ENCODE measurements at places on chromosomes 16 and 17.

GRCh38 chr17:43877031-43877430, 30.1 kb downstream of the CD300LG start:
- no peak for DNase-seq

- DNase-seq, result no peak
Measured at GRCh38 chr17:49916854-49917515, 52.0 kb upstream of the DLX4 start.

DNA sequence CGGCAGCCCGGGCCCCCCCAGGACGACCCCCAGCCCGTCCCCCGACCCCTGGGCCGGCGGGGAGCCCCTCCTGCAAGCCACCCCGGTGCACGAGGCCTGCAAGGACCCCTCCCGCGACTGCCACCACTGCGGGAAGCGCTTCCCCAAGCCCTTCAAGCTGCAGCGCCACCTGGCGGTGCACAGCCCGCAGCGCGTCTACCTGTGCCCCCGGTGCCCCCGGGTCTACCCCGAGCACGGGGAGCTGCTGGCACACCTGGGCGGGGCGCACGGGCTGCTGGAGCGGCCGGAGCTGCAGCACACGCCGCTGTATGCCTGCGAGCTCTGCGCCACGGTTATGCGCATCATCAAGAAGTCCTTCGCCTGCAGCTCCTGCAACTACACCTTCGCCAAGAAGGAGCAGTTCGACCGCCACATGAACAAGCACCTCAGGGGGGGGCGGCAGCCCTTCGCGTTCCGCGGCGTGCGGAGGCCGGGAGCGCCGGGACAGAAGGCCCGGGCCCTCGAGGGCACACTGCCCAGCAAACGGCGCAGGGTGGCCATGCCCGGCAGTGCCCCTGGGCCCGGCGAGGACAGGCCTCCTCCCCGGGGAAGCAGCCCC, 15.6 kb upstream of the ZFPM1 start:
- DNase-seq, result peak; percentile 61

DNA sequence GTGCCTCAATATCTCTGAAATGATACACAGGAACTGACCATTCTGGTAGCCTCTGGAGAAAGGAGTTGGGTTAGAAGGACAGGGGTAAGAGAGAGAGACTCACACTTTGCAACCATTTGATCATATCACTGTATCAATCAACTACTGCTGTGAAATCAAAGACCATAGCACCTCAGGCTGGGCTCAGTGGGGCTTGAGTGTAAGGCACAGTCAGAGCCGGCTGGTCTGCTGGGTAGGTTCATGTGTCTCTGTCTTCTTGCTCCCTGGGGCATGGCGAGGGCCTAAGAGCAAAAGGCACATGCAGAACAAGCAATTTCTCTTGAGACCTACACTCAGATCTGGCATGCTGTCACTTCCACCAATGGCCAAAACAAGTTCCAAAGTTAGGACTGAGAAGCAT, 46.7 kb upstream of the C16orf82 start:
- no peak for DNase-seq

DNA sequence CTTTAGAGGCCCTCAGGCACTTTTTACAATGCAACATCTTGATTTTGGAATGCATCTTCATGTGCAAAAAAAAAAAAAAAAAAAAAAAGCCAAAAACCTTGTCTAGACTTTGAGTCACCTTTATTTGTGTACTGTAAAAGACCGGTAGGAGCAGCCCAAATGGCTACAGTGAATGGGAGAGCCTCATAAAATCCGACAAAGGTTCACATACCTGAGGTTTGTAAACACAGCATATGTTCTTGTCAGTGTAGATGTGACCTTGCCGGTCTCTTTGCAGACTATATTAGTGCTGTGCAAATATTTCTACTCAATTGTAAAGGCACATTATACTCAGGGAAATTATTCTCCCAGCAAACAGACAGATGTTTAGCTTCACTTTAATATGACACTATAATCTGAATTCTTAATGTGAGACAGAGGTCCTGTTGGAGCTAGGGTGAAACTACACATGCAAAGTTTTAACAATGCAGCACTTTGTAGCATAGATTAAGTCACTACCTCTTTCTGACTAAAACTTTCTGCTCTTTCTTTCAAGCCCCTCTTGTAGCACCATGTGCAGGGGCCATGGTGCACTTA, 211.3 kb downstream of the CA10 start:
- no peak for DNase-seq

GRCh38 chr16:71648921-71649320, 22.9 kb downstream of the MARVELD3 start:
- DNase-seq, result no peak

- no peak for DNase-seq
Measured at GRCh38 chr17:81517339-81518112, 4.9 kb upstream of the ACTG1 start.

DNA sequence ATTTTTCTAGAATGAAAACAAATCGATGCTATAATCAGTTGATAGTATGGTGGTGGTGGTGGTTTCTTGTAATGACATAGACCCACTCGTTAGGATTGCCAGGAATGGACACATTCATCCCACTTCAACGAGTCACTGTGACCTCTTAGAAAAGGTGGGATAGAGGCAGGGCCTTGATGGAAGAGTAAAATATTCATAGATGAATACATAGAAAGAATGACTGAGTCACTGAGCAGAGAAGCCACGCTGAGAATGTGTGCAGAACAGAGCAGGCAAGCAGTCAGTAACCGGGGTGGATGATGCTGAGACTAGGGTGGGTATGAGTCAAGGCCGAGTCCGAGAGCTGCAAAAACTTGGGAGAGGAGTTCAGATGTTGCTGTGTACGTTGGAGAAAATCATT, 129.9 kb downstream of the PITPNC1 start:
- DNase-seq, result no peak

DNA sequence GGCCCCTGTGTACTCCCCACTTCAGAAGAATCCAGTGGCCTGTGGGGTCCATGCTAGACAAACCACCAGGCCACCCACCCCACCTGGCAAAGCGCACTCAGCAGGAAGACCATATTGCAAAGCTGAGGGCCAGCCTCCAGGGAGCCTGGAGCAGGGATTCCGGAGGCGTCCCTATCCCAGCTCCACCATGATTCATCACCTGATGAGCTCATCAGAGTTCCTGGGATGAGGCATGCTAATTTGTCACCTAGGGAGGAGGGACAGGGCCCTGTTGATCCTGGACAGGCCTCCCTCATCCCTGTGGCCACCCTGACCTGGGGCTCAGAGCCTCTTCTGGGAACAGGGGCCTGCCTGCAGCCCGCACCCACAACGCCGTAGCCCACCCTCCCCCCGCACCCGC, 131.6 kb upstream of the PLCG2 start:
- no peak for DNase-seq

GRCh38 chr16:80704751-80705505, 99.5 kb downstream of the CDYL2 start:
- DNase-seq, result no peak

DNA sequence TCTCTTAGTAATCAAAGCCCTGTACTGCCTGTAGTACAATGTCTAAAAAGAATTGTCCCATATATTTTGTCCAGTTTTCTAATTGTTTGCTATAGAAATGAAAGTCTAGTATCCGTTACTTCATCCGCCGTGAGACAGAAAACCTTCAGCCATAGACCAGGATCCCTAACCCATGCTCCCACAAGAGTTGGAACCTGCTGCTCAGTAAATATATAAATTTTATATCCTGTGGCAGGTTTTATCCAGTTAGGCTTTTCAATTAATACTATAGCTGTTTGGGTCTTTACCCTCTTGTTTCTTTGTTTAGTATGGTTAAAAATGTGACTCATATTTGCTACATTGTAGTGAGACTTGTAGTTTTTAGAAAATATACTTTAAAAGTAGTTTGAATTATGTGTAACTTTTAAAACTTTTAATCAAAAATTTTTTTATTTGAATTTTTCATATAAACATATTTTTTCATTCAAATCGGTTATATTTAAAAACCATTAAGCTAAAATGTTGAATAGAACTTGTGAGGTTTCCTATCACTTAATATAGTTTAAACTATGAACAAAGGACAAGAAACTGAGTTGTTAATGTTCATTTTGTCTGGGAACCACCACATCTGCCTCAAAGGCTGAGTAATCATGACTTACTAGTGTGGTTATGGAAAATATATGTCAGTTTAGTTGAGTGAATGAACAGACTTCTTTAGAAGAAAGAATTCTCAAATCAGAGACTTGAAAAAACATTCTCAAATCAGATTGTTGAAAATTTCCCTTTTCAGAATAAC, 54.8 kb downstream of the VMP1 start:
- DNase-seq, result no peak

DNA sequence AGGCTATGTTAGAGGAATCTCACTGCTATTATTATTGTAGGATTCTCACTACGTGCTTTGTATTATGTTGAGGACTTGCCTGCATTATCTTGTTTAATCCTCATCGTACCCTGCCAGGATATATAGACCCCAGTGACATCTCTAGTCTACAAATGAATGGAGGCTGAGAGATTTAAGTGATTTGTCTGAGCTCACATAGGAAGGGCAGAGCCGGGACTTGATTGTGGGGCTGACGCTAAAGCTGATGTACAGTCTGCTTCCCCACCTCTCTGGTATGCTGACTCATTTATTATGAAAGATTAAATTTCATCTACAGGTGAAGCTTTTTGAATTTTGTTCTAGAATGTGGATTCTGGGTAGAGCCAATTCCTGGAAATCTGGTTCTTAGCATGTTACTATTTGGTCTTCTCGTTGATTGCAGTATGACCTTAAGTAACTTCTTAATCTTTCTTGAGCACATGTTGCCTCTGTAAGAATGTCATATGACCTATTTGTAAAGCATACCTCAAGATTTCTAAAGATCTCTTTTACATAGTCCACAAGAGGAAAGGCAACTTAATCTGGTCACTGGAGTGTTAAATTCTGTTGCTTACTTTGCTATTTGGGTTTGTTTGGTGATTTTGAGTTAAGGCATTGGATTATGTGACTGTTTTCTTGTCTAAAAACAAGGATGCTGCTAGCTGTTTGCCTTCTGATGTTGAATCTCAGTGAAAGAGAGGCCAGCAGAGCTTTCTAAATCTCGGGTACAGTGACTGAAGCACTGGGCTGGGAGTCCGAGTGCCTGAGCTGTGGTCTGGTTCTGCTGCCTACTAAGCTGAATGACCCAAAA, 12.4 kb downstream of the METTL9 start:
- DNase-seq, result no peak

DNA sequence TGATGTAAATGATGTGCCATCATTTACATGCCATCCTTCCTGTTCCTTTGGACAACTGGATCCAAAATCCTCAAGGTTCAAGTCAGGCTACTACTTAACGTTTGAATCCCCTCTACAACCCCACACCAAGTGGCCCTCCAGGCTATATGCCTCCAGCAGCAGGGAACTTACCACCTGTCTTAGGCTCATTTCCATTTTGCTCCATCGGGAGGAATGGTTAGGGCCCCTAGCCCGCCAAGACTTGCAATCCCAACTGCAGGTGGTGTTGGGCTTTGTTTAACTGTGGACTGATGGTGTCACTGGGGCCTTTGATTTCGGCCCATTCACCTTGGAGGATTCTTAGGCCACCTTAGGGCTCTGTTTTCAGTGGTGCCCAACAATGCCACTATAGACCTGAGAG, 9.7 kb downstream of the HNF1B start:
- DNase-seq, result no peak

DNA sequence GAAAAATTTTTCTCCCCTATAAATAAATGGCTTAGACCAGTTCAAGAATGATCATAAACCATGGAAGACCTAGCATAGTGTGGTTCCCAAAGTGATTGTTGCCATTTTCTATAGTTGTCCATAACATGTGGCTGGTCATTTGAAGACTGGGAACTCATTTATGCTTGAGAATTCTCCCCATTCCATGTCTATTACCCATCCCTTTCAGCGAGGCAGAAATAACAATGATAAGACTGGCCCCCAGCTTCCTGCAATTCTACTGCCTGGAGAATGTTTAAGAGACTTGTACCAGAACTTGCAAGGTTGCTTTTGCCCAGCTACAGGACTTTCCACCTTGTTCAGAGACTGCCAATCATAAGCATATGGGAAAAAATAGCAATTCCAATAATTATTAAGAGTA, 146.5 kb upstream of the CDH11 start:
- no peak for DNase-seq

DNA sequence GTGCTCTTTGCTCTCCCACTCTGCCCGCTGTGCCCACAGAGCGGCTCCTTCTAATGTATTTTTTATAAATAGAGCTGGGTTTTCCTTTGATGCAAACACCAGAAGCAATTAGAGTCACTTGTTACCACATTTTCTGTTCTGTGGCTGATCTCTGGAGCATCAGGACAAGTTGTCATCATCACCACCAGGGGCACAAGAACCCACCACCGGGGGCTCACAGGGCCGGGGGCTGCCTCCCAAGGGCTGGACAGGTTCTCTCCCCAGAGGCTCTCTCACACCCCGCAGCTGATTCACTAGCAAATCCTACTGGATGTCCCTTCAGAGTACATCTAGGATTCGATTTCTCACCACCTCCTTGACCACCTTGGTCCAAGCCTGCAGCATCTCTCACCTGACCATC, 18.5 kb downstream of the C16orf82 start:
- no peak for DNase-seq

DNA sequence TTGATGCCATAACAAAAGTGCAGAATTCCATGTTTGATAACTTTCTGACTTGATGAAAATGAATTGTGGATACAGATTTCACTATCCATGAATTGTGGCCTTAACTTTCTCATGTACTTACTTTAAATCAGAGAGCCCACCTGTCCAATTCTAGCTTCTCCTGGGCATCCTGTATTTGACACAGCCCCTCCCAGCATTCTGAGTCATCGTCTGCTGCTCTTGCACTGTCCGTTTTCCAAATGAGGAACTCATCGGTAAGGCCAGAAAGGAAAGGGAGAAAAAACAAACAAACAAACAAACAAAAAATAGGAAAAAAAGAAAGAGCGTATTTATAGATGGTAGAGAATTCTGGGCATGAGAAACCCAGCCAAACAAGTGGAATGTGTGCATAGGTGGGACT, 361.6 kb downstream of the WWOX start:
- DNase-seq, result no peak

GRCh38 chr17:9209781-9210370, 188.6 kb downstream of the NTN1 start:
- DNase-seq, result no peak

- no peak for DNase-seq
Measured at GRCh38 chr16:85331688-85332087, 219.4 kb upstream of the CIBAR2 start.

DNA sequence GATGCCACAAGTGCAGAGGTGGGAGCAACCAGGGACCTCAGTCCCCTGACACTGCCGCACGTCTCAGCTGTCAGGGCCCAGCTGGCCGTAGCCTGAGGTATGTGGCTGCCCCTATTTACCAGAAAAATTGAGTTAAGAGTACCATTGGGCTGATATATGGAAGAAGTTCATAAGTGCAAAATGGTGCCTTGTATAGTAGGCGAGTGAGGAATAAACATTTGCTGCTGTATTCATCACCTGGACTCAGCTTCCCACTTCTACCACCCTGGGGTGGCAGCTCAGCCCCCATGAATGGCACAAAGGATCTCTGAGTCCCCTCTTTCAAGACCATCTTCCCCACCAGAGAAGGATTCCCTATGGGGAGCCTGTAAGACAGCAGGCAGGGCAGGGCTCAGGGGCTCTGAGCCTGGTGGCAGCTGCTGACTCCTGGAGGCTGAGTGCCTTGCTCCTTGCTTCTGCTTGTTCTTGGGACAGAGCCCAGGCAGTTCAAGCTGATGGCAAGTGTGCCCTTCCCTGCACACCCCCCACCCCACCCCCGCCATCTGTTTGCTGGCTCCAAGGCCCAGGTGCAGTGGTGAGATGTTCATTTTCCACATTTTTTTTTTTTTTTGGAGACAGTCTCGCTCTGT, 29.0 kb downstream of the TRPV2 start:
- no peak for DNase-seq

- DNase-seq, result no peak
Measured at GRCh38 chr16:1112506-1113184, 16.6 kb upstream of the C1QTNF8 start.

- DNase-seq, result no peak
Measured at GRCh38 chr17:38892083-38892482, 22.2 kb downstream of the LASP1 start.
